ENCODE measurements at places on chromosomes 3 and 15.

DNA sequence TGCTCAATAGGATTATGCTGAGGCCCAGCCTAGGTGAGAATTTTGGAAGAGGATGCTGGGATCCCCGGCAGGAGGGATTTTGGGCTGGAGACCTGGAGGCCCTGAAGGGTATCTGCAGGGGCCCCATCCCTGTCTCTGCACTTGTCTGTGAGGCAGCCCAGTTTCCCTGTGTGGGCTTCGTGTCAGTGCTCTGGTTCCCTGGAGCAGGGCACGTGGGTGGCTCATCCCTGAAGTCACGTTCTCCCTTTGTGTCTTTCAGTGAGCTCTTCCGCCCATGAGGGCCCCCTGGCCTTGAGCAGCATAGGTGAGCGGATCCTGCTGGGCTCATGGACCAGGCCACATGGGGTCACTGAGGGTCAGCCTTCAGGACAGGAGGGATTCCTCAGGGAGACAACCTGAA lies 217.9 kb downstream of the SNRPN start:
- no peaks in the 10 kb centered on the region for H3K27me3 ChIP-seq
- peaks cover 14% of the 10 kb centered on the region for H3K36me3 ChIP-seq
- no peak overlapping the region for H3K4me3 ChIP-seq

GRCh38 chr3:114480442-114480841 lies 186.6 kb downstream of the TIGIT start:
- no peak overlapping the region for H3K4me3 ChIP-seq
- H3K4me1 ChIP-seq: peaks cover 14% of the 10 kb centered on the region
- DNase-seq: no peak
- H3K27me3 ChIP-seq: no peaks in the 10 kb centered on the region
- H3K27ac ChIP-seq: peak overlapping the region; percentile 37
- H3K36me3 ChIP-seq: no peaks in the 10 kb centered on the region

DNA sequence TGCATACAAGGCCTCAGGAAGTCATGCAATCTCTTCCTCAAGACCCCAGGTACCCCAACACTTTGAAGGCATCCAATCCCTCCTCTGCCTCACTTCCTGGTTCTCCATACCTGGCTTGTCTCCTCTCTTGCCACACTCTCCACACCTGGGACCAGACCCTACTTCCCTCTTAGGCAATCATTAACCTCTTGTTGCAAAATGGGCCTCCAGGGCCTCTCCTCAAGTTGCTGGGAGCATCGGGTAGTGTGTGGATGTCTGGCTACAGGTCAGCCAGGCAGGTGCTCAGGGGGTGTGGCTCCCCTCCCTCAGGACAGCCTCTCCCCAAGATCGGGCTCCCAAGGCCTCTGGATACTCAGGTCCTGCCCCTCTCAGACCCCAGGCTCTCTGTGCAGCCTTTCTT lies 8.6 kb downstream of the PLA2G4E start:
- H3K36me3 ChIP-seq: no peaks in the 10 kb centered on the region
- no peak for DNase-seq
- H3K4me3 ChIP-seq: no peak overlapping the region
- peaks cover 28% of the 10 kb centered on the region for H3K4me1 ChIP-seq
- no peaks in the 10 kb centered on the region for H3K27me3 ChIP-seq

DNA sequence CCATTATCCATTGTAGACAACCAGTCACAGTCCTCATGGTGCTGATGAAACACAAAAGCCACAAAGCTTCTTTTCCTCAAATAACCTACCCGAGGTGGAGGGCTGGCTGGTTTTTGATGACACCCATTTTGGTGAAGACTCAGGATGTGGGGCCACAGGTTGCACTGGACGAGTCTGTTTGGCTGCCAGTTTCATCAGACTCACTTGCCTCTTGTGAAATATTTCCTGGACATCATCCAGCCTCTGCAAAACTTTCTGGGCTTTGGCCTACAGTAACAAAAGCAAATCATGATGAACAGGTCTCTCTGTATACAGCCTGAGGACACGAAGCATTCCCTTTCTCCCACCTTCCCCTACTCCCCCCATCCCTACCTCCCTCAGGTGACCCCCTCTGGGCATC lies 42.2 kb downstream of the B3GNT5 start:
- no peaks in the 10 kb centered on the region for H3K27me3 ChIP-seq
- peak overlapping the region; percentile 25 for H3K27ac ChIP-seq
- no peak for DNase-seq
- H3K36me3 ChIP-seq: peaks cover 9% of the 10 kb centered on the region
- no peak overlapping the region for H3K4me3 ChIP-seq

GRCh38 chr3:114892880-114893279 lies 254.2 kb downstream of the ZBTB20 start:
- no peak overlapping the region for H3K27ac ChIP-seq
- no peaks in the 10 kb centered on the region for H3K4me1 ChIP-seq
- no peaks in the 10 kb centered on the region for H3K36me3 ChIP-seq
- no peak overlapping the region for H3K4me3 ChIP-seq
- no peak for DNase-seq

DNA sequence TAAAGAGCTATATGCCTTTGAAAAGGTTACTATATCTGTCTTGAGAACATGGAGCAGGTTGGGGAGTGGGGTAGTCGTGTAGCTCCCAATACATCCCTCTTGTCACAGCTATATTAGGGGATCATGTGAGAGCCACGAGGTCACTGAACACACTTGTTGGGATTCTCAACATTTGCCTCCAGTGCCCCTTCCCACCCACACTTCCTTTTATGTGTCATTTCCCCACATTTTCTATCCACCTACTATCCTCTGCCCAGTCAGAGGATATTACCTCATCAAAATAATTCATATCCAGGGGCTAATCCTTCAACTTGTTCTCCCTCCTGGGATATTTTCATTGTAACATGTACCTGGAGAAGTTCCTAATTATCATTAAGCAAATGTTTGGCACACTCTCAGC lies 85.0 kb downstream of the CYP19A1 start:
- no peaks in the 10 kb centered on the region for H3K36me3 ChIP-seq
- peaks cover 34% of the 10 kb centered on the region for H3K27me3 ChIP-seq
- no peak overlapping the region for H3K4me3 ChIP-seq
- H3K4me1 ChIP-seq: no peaks in the 10 kb centered on the region
- no peak overlapping the region for H3K27ac ChIP-seq
- no peak for DNase-seq

Data from activated T-cell treated with anti-CD3 and anti-CD28 coated beads, Interleukin-2, amount 50 U/mL, for 72 hours (primary cell).